ENCODE measurements at places on chromosomes 4 and X.

DNA sequence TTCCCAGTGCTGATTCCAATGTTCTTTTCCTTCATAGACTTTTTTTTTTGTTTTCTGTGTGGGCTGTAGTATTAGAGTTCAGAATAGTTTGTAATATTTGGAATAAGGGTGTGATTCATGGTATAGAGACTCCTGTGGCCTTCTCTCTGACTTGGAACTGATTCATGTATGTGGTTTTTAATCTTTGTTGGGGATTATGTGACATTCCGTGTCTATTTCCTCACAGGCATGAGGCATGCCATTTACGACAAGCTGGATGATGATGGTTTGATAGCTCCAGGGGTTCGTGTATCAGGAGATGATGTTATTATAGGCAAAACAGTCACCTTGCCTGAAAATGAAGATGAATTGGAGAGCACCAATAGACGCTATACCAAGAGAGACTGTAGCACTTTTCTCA lies 44.4 kb downstream of the POLR2B start:
- no peak for DNase-seq

DNA sequence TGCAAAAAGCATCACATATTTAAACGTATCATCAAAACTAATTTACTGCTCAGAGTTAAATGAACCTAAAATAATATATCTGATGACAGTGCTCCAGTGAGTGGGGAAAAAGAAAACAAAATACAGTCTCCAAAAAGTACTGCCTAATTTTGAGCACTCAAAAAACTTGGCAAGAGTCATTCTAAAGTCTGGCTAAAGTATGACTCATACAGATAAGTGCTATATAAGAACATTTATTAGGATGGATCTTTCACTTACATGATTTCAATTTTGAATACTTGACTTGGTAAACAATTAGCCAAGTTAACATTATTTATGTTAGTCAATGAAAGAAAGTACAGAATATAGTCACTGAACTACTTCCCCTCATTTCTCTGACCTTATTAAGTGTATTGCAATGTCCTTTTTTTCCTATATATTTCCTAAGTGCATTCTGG lies 27.2 kb downstream of the FBXO8 start:
- DNase-seq, result no peak

DNA sequence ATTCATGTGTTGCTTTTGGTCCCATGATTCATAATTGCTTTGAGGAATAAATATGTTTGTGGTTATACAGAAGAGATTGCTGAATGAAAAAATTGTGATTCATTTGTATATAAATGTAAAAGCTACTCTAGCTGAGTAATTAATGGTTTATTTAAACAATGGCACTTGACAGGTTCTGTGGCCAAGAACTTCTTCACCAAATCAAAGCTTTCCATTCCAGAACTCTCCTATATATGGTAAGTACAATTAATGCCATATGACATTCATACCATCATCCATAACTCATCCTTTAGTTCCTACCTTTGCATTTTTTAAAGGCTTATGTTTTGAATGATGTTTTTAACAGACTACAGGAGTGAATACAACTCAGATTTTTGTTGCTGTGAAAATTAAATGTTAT lies 105.8 kb downstream of the REPS2 start:
- no peak for DNase-seq

DNA sequence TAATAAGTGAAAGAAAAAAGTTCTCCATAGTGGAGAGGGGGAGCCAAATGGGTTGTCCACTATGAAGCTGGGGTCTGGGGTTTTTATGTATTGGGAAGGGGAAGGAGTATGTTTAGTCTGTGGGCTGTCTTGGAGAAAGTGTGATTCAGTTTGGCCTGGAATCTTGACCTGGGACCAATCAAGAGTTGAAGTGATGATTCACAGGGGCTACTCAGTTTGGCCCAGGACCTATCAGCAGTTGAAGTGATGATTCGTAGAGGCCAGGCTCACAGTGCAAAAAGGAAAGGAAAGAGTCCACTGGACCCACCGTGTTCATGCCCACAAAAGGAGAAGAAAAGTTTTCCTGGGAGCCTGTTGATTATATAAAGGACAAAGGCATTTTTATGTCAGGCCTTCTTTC lies 47.3 kb upstream of the RAB9B start:
- DNase-seq, result no peak

- DNase-seq, result no peak
Observed at GRCh38 chr4:72909461-72909860, 160.1 kb downstream of the COX18 start.

DNA sequence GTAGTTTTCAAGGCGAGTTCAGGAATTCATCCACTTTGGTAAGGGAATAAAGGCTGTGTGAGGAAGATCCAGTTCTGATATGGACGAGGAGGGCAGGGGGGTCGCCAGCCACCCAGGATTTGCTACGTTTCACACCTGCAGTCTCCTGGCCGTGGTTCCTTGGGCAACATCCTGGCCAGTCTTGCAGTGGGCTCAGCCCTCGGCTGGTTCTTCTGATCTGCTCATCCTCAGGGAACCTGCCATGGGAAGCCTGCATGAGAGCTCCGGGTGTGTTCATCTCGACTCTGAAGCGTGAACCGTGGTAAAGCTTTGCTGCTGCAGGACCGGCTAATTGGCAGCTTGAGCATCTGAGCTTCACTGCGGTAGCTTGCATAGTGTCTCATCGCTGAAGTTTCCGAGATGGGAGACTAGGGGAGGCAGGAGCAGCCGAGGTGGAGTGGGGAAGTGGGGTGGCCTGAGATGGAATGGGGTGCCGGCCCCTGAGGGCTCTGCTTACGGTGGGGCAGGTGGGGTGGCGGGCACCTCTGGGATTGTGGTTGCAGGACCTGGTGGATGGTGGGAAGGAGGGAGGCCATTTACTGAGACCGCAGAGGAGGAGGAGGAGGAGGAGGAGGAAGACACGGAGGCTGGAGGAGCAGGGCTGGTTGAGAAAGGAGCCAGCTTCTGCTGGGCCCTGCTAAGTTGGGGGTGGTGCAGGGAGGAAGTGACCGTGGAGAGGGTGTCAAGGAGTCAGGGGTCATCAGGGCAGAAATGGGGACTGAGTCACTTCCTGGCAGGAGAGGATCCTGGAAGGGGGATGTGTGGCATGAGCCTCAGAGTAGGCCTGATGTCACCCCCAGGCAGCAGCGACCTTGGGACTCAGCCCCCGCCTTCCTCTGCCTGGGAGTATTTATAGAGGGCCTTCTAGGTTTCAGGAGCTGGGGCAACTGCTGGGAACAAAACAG lies 213.1 kb upstream of the PSAPL1 start:
- no peak for DNase-seq

GRCh38 chrX:118346258-118347094 lies 570 bp downstream of the WDR44 start:
- DNase-seq, result no peak
